ENCODE measurements at places on chromosomes 1 and 21.

- no peak for DNase-seq
Measured at GRCh38 chr1:175303201-175303707, 110.7 kb upstream of the KIAA0040 start.

- DNase-seq, result no peak
Measured at GRCh38 chr1:168135921-168136708, 615 bp downstream of the GPR161 start.

DNA sequence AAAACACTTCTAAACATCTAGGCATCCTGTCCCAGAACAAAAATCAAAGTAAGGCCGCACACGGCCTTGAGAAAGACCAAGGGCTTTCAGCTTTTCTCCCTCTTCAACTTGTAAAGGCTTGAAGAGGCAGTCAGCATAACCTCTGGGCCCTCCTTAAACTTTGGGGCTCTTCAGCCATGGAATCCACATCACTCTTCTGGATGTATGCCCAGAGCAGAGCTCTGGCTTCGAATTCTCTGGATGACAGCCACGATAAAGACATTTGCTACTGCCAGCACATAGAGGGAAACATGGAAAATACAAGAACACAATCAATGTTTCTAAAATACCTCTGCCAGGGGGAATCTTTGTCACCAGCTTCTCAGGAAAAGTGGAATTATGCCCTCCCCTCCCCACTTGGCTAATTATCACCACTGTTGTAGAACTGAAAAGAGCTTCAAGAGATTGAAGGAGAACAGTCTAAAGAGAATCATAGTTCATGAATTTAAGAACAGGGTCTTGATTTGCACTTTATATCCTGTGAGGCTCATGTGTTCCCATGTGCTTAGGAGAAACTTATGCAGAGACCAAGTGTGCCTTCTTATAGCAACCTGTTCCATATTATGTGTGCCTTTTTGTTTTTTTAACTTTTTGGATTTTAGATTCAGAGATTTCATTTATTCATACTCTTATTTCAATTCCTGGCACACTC, 39.0 kb upstream of the DPT start:
- DNase-seq, result no peak

DNA sequence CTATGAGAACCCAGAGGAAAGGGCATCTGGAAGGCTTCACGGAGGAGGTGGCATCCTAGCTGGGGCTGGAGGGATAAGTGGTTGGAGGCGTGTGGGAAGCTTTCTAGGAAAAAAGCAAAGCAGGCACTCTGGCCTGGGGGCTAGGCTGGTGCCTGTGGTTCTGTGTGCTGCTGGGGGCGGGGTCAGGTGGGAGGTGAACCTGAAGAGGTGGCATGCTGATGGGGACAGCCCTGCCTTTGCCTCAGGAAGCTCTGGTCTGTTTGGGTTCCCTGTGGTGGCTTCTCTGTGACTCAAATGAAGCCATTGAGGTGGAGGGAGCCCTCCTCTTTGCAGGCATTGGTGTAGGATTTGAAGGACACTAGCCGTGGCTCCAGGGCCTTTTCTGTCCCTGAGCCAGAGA, 221.6 kb upstream of the POU3F1 start:
- DNase-seq, result no peak

DNA sequence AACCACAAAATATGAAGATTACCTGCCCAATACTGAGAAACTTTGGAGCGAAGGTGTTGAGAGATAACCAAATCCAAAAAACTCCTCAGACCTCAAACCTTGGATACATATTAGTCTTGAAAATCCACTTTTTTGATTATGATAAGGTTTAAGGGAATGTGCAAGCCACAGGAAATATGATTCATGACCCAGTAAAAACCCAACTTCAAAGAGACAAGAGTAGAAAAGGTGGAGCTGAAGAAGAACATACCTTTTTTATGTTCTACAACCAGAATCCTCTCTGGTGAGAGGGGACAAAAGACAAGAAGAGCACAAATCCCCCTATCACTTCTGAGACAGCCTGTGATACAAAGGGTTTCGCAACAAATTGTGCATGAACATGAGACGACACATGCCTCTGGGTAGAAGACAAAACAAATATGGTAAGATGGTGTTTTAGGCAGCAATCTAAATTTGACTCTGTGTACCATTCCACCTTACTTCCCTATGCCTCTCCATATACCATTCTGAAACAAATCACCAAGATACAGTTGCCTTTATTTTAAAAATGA, 37.3 kb downstream of the COL24A1 start:
- DNase-seq, result no peak

GRCh38 chr21:14403681-14404318, 20.9 kb upstream of the HSPA13 start:
- no peak for DNase-seq

DNA sequence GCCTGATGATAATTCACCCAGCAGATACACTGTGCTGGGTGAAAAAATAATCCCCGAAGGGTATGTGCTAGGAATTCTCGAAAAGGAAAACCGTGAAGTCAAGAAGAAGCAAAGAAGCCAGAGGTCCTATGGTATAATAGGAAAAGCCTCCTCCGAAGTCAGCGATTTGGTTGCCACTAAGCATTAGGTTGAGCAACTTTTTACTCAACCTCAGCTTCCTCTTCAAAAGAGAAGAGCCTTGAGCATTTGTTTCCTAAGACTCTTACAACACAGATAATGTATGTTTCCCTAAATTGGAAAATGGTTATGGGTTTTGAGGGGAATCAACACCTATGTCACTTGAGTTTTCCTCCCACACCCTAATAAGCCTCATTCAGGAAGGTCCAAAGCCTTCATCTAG, 21.3 kb upstream of the MNDA start:
- no peak for DNase-seq

DNA sequence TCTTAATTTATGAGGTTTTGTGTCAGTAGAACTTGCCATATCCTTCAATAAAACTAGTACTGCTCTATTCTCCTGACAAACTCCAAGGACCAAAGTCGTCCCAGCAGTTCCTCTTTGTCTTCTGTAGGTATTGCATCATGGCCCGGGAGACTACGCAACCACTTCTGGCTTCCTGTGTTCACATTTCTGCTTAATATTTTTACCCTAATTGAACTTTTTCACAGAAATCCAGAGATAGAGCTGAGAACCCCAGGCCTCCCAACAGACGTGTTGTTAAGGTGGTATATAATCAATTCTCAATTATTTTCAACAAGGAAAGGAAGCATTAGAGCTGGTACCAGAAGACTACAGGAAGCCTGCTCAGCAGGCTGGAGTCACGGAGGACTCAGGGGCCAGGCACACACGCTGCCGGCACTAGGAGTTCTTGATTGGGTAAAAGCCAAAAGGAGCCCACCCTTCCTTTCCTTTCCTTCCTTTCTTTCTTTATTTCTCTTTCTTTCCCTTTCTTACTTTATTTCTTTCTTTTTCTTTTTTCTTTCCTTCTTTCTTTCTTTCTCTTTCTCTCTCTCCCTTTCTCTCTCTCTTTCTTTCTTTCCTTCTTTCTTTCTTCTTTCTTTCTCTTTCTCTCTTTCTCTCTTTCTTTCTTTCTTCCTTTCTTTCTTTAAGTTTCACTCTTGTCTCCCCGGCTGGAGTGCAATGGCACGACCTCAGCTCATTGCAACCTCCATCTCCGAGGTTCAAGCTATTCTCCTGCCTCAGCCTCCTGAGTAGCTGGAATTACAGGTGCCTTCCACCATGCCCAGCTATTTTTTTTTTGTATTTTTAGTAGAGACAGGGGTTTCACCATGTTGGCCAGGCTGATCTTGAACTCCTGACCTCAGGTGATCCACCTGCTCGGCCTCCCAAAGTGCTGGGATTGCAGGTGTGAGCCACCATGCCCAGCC, 173.7 kb downstream of the ZBTB18 start:
- DNase-seq, result no peak

GRCh38 chr1:44676484-44677200, 2.1 kb downstream of the ARMH1 start:
- DNase-seq, result no peak

- DNase-seq, result no peak
Measured at GRCh38 chr1:70041317-70042045, 163.9 kb downstream of the LRRC40 start.

GRCh38 chr1:170307426-170307825, 161.7 kb downstream of the NTMT2 start:
- no peak for DNase-seq

GRCh38 chr1:79375352-79375751, 368.8 kb upstream of the ADGRL4 start:
- no peak for DNase-seq

DNA sequence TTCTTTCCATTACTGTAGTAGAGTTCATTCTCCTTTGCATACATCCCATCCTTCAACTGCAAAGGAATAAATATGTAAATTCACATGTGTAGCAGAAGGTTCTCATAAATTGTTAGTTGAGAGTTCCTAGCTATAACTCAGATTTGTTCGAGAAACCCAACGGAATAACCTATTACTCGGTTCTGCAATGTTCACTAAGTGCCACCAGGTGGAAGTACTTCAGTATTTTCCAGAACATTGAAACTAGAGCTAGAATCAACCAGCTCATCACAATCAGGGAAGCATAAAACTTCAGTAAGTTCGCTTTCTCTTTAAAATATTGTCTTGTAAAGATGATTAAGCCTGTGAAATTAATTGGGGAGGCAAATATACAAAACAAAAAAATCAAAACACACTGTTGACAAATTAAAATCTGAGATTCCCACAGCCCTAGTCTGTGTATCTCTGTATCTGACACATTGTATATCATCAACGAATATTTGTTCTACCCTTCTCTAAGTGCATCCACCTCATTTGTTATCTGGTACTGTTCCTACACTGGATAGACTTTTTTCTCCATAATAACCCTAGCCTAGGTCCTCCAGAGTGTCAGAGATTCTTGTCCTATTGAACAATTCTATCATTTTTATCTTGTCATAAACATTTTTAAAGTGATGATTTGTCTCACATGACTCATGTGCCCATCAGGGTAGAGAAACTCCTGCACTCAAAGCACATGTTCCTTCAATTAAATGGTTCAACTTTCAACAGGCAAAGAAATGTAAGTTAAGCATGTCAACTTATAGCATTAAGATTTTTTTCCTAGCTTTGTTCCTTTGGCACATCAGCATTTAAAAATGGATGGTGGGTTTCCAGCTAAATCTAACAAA, 31.9 kb downstream of the MROH9 start:
- DNase-seq, result peak; percentile 10
